NCI-H1417 treated with DMSO at 0.1 percent for 48 hours (cell line): ENCODE measurements at places on chromosomes 16 and 17.

- DNase-seq: no peak
These were observed 173.1 kb upstream of the NLRP1 start for GRCh38 chr17:5757314-5757907.

GRCh38 chr16:27103954-27104353, 37.2 kb downstream of the C16orf82 start:
- DNase-seq: no peak

DNA sequence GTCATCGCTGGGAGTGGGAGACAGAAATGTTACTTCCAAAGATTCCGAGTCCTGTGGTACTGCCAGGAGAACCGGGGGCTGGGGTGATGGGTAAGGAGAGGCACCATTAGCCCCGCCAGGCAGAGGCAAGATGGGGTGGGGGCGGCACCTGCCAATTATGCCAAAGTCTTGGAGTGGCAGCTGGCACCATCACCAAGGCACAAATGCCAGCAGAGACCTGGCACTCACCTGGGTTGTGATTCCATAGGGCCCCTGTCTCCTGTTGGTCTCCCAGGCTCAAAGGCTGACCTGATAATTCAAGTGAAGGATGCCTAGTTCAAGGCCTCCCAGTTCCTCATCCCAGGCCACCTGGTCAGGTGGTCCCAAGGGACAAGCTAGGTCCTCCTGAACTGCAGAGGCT, 7.6 kb downstream of the NXPH3 start:
- DNase-seq: no peak

GRCh38 chr16:72468582-72468981, 296.6 kb upstream of the PMFBP1 start:
- DNase-seq: no peak

GRCh38 chr17:70787721-70788300, 618.5 kb downstream of the KCNJ2 start:
- DNase-seq: no peak

DNA sequence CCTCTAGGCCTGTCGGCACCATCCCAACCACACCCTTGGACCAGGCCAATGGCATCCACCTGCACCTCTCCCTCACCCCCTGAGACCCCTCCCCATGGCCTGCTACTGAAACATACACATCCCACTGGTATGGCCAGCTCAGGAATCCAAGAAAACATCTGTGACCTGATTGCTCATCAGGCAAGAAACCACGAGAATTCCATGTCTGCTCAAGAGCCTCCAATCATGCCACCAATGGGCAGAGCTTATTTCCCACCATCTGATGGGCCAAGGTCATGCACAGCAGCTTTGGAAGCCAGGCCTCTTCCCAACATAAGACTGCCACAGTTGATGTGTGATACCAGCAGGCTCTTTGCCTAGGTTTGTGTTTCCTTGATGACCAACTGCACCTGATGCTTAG, 190.1 kb downstream of the C16orf78 start:
- no peak for DNase-seq

GRCh38 chr17:10713318-10713717, 15.9 kb downstream of the ADPRM start:
- DNase-seq: no peak

DNA sequence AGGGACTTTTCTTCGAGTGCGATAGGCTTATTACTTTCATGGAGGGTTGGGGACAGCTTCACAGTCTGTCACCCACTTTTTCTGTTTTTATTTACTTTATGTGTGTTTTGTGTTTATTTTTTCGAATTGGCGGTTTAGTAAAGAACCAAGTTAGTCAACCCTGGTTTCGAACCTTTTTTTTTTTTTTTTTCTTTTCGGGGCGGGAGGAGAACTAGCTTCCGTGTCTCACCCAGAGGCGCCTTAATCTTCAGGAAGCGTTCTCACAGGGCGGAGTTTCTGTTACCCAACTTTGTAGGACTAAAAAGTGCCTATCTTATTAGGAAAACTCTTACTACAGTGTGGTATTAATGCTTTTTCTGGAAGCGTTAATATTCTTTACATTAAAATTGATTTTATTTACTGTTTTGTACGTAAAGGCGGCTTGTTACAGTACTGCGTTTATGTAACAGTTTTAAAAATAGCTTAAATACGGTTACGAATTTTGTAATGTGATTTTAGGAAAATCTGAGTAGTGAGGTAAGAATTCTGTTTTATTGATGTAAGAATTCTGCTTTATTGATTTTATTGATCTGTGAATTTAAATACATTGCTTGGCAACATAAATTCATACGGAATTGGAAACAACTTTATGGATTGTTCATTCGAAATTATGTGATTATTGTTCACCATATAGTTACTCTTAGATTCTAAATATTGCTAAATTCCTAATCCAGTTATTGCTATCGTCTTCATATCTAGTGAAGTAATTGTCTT, 885 bp downstream of the ZNF207 start:
- DNase-seq: no peak

DNA sequence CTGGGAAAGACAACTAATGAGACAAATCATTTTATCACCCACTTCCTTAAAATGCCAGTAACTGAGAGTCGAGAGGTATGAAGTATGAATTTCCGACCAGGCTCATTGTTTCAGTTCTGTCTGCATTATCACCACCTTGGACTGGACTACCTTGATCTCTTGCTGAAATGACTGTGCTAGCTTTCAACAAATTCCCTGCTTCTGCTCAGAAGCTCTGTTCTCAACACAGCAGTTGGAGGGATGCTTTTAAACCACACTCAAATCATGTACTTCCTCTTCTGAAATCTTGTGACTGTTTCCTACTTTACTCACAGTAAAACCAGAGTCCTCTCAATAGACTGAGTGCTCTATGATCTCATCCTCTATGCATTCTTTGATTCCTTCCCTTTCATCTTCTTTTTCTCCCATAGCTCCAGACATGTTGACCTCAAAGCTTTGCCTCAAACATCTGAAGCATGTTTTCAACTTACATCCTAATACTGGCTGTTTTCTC, 195.8 kb downstream of the KCNJ2 start:
- no peak for DNase-seq

DNA sequence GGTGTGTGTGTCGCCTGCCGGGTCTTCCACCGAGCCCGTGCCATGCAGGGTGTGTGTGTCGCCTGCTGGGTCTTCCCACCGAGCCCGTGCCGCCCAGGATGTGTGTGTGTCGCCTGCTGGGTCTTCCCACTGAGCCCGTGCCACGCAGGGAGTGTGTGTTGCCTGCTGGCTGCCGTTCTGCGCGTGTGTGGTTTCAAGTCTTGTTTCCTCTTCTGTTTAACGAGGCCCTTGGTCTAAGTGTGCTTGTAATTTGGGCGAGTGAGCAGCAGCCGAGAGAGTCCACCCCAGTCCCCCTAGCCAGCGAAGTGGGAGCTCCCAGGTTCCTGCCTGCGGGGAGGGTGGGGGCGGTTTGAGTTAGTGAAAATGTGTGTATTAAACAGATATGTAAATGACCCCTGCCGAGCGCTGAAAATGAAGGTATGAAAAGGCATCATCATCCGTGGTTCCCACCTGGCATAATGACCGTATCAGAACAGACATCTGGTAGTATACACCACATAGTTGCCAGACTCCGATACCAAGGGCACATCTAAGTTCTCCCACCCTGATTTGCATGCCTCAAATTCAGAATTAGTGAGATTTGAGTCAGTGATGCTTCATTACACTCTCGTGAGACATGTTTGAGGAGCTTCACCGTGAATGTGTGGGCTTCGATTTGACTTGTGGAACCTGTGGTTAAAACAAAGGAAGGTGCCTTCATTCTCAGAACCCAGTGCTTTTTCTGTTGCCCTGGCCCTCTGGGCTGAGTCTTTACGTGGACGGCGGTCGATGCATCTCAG, 114.5 kb upstream of the CHMP6 start:
- no peak for DNase-seq

GRCh38 chr17:74450925-74451403, 15.5 kb upstream of the CD300A start:
- DNase-seq: no peak

GRCh38 chr17:28500712-28501379, 5.3 kb upstream of the FOXN1 start:
- no peak for DNase-seq

DNA sequence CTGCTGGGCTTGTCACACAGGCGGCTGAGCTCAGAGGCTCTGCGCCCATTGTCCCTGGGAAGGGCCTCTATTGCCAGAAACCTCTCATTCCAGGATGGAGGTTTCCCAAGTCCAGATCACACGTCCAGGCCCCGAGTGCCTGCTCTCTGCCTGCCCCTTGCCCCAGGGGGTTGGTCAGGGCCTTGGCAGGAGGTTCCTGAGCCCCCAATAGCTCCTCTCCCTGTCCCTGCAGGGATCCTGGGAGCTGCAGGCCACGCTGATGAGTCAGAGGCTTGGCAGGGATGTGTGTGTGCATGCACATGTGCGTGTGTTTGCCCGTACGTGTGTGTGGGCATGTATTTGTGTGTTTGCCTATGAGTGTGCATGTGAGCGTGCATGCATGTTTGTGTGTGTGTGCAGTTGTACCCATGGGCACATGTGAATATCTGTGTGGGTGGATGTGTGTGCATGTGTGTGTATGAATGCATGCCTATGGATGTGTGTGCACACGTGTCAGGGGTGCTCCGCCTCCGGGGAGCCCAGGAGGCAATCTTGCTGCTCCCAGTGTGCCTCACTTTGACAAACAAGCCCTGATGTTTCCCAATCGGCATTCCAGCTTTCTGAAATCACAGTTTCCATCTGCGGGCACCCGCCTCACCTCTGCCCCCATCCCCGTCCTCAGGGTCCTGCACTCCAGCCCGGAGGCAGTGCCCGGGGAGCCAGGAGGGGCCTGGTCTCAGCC, 98.4 kb upstream of the GSE1 start:
- no peak for DNase-seq

GRCh38 chr16:53546988-53547391, 44.0 kb upstream of the AKTIP start:
- no peak for DNase-seq

- DNase-seq: no peak
These were observed 53.4 kb upstream of the CBX4 start for GRCh38 chr17:79892457-79893241.

- no peak for DNase-seq
These were observed 26.9 kb downstream of the SEC14L1 start for GRCh38 chr17:77167472-77168306.

- no peak for DNase-seq
These were observed 6.4 kb upstream of the LGALS3BP start for GRCh38 chr17:78986048-78986648.

GRCh38 chr16:50699326-50700159, 6.1 kb downstream of the NOD2 start:
- no peak for DNase-seq

- no peak for DNase-seq
These were observed 170.1 kb downstream of the CDK5R1 start for GRCh38 chr17:32656886-32657285.

DNA sequence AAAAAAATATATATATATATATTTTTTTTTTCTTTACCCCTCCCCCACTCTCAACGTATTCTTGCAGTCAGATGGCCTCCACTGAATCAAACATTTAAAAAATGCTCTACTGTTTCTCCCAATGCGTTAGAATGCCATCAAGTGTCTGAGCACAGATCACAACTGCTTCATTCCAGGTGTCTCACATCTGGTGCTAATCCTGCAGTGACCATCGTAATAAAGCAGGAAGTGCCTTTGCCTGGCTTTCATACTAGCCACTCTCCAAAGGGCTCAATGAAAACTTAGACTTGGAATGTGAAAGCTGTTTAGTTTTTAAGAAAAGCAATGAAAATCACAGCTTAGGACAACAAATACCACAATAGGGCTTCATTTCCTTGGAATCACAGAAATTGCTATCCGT, 37.2 kb downstream of the SKAP1 start:
- DNase-seq: no peak

DNA sequence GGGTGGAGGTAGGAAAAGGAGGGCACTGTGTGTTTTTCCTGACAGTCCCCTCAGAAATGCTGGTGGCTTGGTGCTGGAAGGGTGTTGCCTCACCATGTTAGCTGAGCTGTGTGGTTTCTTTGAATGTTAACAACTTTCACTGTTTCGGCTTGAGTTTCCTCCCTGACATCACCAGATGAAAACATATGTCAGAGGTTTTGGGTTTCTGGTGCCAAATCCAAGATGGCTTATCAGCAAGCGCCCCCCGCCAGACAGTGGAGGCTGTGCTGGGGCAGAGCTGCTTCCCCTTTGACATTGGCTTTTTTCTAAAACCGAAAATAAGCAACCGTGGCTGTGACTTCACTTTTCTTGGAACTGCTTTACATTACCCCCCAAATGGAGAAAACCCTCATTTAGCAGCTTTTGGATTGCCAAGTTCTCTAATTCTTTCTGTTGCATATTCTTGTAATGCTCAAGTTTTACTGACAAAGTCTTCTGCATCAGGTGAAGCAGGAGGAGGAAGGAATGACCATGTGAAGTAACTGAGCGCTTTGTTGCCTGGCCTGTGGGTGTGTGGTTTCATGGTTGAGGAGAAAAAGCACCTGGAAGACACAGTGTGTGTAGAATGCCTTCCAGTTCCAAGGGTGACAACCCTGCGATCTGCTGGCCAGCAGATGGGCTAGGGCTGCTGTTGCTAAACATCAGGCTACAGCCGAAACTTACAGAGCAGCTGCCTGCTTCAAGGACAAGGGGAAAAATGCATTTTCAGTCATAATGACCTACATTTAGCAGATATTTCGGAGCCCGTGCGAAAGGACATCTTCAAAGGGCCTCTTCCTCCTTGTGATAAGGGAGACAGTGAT, 9.7 kb downstream of the RMI2 start:
- no peak for DNase-seq

- no peak for DNase-seq
These were observed 1.4 kb upstream of the CA7 start for GRCh38 chr16:66842765-66843164.

DNA sequence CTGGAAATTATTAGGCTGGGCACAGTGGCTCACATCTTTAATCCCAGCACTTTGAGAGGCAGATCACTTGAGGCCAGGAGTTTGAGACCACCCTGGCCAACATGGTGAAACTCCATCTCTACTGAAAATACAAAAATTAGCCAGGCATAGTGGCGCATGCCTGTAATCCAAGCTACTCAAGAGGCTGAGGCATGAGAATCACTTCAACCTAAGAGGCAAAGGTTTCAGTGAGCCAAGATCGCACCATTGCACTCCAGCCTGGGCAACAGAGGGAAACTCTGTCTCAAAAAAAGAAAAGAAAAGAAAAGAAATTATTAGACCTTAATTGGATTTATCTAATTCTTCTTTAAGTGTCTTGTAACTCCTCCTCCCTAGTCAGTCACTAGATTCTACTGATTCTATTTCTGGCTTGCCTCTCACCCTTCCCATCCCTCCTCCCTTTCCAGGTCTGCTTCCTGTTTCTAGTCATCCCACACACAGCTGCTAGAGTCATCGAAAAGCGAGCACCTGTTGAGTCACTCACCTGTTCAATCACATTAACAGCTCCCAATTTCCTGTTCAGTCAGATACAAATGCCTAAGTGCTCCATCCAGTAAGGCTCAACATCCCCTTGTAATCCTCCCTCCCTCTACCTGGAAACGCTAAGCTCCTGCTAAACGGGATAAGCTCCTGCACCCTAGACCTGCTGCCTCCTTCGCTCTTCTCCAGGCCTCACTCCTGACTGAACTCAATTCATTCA, 34.6 kb downstream of the ERN1 start:
- DNase-seq: peak; percentile 51
